Activated gamma-delta T cell treated with anti-CD3 and anti-CD28 coated beads, Interleukin-2, amount 50 U/mL, for 16 hours (primary cell): ENCODE measurements at places on chromosomes 7 and 10.

- no peak for DNase-seq
Measured at GRCh38 chr7:17136126-17136525, 162.3 kb upstream of the AHR start.

DNA sequence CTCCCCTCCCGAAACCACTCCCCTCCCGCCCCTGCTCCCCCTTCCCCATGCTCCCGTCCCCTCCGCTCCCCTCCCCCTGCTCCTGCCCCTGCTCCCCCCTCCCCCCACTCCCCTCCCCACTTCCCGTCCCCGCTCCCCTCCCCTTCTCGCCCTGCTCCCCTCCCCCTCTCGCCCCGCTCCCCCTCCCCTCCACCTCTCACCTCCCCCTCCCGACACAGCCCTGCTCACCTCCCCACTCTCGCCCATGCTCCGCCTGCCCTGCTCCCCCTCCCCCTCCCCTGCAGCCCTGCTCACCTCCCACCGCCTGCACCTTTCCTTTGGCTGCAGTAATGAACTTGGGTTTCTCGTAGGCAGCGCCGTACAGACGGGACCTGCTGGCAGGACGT is 49.9 kb upstream of the NKX6-2 start:
- DNase-seq = no peak

GRCh38 chr7:19572566-19572965 is 136.3 kb downstream of the POLR1F start:
- no peak for DNase-seq

GRCh38 chr7:100673942-100674410 is 436 bp downstream of the GNB2 start:
- DNase-seq = no peak

GRCh38 chr10:106515206-106515790 is 649.2 kb downstream of the SORCS1 start:
- DNase-seq = no peak

- no peak for DNase-seq
Measured at GRCh38 chr7:867001-867405, 9.4 kb upstream of the GET4 start.

GRCh38 chr7:120841608-120842007 is 16.3 kb downstream of the TSPAN12 start:
- no peak for DNase-seq

- no peak for DNase-seq
Measured at GRCh38 chr10:129605986-129606518, 139.0 kb downstream of the MGMT start.

DNA sequence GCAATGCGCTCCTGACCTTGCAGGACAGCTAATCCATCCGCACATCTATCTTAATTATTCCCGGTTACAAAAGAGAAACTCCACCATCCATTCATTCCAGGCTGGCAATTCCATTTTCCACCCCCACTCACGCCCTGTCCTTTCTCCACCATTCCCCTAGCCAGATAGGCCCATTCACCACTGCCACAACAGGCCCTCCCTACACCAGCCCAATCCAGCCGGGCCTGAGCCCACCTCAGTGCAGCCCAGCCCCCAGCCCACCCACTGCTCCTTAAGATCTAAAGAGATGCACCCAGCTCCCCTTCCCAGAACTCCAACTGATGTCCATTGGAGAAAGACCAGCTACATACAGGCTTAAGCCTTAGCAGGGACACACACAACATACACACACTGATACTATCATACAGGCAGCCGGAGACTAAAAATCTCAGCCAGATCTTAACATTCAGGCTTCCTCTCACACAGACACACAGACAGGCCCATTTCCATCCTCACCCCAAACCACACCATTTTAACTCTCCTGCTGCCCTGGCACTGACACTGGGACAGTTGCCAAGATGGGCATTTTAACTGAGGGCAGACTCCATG is 38.0 kb upstream of the PAX2 start:
- no peak for DNase-seq

GRCh38 chr7:22499044-22499443 is 944 bp downstream of the STEAP1B start:
- DNase-seq = no peak

- DNase-seq = no peak
Measured at GRCh38 chr7:18356191-18356645, 139.3 kb upstream of the HDAC9 start.

- DNase-seq = no peak
Measured at GRCh38 chr10:3832022-3832786, 47.2 kb upstream of the KLF6 start.

- no peak for DNase-seq
Measured at GRCh38 chr10:125084614-125085257, 75.6 kb downstream of the CTBP2 start.

GRCh38 chr10:36373424-36374096 is 731.5 kb upstream of the FZD8 start:
- no peak for DNase-seq
